Immature natural killer cell (primary cell): ENCODE measurements at places on chromosomes 1 and 21.

DNA sequence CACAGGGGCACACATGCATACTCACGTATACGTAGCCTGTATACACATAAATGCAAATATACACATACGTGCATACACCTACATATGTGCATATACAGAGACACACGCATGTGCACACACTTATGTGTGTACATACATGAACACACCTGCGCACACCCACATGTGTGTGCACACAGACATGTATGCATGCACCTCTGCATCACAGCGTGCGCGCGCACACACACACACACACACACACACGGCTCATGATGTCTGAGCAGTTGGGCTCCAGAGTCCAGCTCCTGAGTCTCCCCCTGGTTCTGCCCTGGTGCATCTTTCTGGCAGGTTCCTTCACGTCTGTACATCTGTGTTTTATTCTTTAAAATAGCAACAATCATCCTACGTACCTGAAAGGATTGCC, 600.5 kb downstream of the NPHP4 start:
- H3K27me3 ChIP-seq = peaks cover 5% of the 10 kb centered on the region
- H3K27ac ChIP-seq = no peak overlapping the region
- H3K4me1 ChIP-seq = peaks cover 19% of the 10 kb centered on the region

- no peaks in the 10 kb centered on the region for H3K27me3 ChIP-seq
- DNase-seq = no peak
- H3K36me3 ChIP-seq = peaks cover 3% of the 10 kb centered on the region
- peaks cover 8% of the 10 kb centered on the region for H3K4me1 ChIP-seq
Measured at GRCh38 chr1:61352845-61353435, 270.6 kb downstream of the NFIA start.

DNA sequence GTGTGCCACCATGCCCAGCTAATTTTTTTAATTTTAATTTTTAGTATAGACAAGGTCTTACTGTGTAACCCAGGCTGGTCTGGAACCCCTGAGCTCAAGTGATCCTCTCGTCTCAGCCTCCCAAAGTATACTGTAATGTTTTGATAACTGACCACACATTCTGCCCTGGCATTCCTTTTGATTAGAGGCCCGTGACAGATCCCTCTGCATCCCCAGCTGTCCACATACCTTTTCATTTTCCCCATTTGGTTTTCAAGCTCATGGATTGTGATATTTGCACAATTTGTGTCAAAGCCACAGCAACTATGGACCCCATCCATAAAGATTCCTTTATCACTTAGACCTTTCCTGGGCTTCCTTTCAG, 116.8 kb upstream of the ATP1A1 start:
- H3K4me3 ChIP-seq = no peak overlapping the region
- H3K36me3 ChIP-seq = no peaks in the 10 kb centered on the region
- H3K4me1 ChIP-seq = no peaks in the 10 kb centered on the region
- DNase-seq = no peak

DNA sequence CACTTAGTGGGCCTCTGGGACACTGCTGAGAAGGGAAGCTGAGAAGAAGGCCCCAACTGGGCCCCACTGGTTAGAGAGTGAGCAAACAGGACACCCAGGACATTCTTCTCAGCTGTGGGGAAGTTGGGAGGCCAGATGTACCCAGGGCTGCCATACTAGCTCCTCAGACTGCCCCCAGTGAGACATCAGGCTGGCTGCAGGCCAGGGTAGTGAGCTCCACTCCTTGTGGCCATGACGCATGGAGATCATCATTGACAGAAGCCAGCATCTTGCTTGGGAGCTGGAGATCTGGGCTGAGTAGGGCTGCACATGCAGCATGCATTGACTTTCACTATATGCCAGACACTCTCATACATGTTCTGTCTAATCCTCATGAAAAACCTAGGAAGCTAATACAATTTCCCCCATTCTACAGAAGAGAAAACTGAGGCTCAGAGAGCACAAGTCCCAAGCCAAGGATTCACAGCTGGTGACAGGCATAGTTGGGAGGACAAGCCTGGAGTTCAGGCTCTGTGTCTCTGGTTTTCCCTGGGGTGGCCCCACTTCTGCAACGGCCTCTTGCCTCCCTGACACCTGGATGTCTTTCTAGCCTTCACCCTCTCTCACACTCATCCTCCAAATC, 24.1 kb upstream of the MYCL start:
- H3K27me3 ChIP-seq = peaks cover 7% of the 10 kb centered on the region
- H3K27ac ChIP-seq = no peak overlapping the region
- no peak for DNase-seq
